Hepatocyte (in vitro differentiated cells): ENCODE measurements at places on chromosomes 1 and 21. TPM values are rescaled to one million over a fixed set of nuclear protein-coding genes. Genes with fewer than 3 reads are reported as not detected.

GRCh38 chr21:42781971-42782722 lies 97.2 kb downstream of the WDR4 start:
- DNase-seq = no peak

DNA sequence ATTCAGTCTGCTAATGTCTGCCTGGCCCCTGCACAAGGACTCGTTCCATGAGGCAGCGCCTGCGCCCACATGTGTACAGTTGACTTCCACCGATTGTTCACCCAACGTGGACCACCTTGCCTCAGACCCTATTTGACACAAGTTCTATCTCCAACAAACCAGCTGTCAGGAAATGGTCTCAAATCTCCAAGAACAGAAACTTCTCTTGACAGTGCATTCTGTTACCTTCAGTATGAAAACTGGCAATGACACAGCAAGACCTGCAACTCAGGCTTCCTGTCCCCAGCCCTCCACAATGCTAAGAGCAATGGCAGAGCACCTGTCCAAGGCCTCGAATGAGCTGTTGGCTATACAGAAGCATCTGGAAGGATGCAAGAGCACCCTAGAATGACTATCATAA lies 102.3 kb upstream of the CLDN14 start:
- DNase-seq = no peak

Gene CASZ1
- total RNA-seq = 3.6 and 6.5 TPM in 2 replicates

- no peak for DNase-seq
Observed at GRCh38 chr1:3074800-3075199, 5.8 kb downstream of the PRDM16 start.

- no peak for DNase-seq
Observed at GRCh38 chr1:89391686-89392085, 27.8 kb downstream of the GBP6 start.

DNA sequence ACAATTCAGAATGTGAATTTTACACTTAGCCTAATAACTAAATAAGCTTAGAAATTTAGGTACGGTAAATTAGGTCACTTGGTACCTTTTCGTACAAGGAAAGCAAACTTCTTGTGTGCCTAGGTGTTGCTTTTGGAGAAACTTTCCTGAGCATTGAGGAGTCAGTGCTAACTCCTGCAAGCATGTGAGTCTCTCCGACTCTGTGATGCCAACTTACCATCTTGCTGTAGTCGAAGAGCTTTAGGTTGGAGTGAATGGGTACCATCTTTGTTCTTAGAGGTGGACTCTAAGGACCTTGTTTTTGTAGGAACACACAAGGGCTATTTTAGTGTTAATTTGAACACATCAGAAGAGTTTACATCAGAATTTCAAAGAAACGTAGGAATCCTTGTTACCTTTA lies 688.9 kb downstream of the USP25 start:
- no peak for DNase-seq

DNA sequence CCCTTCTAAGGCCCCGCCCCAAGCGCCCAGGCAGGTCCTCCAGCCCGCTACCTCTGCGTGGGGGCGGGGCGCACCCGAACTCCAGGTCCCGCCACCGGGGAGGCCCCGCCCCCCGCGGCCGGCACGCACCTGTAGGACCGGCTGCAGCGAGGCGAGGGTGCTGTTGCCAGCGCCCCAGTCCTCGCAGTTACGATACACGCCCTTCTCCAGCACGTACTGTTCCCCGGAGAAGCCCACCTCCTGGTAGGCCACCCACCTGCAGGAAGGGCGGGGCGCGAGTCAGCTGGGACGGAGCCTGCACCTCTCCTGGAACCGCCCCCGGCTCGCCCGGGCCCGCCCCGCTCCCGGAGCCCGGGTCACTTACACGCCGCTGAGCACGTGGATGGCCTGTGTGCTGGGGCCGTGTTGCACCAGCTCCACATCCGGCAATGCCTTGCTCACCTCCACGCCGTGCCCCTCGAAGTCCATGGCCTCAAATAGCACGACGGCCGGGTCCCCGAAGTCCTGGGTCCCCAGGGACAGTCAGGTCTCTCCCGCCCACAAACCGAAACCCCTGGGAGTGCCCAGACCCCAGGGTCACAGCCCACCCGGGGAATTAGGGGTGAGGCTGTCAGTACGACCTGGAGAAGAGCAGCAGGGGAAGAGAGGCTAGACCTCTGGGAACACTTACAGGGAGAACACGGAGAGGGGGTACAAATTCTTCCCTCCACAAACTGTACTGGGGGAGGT lies 17.3 kb downstream of the CRYBG2 start:
- peak; percentile 95 for DNase-seq

DNA sequence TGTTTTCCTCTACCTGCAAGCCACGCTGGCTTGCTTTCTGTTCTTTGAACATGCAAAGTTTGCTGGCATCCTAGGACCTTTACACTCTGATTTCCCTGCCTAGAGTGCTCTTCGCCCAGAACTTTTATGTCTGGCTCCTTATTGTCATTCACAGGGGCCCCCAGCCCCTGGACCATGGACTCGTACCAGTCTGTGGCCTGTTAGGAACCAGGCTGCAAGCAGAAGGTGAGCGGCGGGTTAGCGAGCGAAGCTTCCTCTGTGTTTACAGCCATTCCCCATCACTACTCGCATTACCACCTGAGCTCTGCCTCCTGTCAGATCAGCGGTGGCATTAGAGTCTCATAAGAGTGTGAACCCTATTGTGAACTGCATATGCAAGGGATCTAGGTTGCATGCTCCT lies 73.0 kb downstream of the ATG4C start:
- DNase-seq = no peak

Gene SLC27A3
- total RNA-seq = 21.5 and 22.8 TPM in 2 replicates

Gene TMOD4
- total RNA-seq = not detected in 2 replicates

GRCh38 chr1:96510911-96511310 lies 210.7 kb upstream of the PTBP2 start:
- no peak for DNase-seq

- DNase-seq = no peak
Observed at GRCh38 chr21:40546647-40547046, 300.3 kb downstream of the DSCAM start.

GRCh38 chr21:41802684-41803083 lies 35.8 kb upstream of the RIPK4 start:
- no peak for DNase-seq

DNA sequence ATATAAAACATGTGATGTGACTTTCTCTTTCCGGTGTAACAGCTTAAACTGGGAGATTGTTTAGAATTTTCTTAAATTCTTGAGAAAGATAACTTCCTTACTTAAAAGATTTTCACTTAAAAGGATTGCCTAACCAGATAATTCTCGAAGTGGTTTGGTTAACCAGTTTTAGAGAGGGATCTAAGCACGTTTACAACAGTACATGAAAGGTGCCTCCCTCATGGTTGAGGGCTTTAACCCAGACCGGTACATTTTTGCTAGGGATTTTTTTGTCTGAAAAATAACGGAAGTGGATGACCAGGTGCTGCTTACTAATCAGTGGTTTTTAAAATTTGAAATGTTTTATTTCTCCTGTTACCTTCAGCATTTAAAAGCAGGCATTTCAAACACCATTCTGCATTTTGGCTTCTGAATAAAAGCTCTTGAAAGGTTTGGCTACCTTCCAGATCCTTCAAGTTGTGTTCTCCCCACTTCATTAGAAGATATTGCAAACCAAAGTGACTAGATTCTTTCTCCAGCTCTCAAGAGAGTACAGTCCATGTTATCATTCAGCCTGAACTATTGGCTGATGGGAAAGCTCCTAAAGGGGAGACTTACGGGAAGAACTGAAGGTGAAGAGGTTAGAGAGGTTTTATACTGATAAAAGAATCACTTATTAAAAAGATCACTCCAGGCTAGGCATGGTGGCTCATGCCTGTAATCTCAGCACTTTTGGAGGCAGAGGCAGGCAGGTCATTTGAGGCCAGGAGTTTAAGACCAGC lies 12.8 kb downstream of the S100PBP start:
- DNase-seq = no peak

Gene MROH9
- total RNA-seq = 0.23 TPM in 1 of 2 replicates, not detected in the other

- peak; percentile 25 for DNase-seq
Observed at GRCh38 chr1:244821134-244821533, 14.3 kb upstream of the COX20 start.

Gene KCNK2
- 4.1 and 4.7 TPM in 2 replicates for total RNA-seq

Gene C1orf94
- not detected in 2 replicates for total RNA-seq

GRCh38 chr1:70518106-70518505 lies 107.0 kb downstream of the CTH start:
- DNase-seq = no peak

DNA sequence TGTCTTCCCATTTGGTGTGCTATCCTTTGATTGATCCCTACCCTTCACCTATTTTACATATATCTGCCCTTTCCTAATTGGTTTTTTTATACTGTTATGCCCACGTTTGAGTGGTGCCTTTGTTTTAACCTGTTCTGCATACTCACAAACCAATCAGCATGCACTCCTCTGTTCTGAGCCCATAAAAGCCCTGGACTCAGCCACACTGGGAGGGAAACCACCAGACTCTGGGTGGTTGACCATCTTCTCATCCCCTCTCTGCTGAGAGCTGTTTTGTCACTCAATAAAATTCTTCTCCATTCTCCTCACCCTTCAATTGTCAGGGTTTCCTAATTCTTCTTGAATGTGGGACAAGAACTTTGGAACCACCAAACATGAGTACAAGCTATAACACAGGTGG lies 989.8 kb downstream of the ADGRL2 start:
- DNase-seq = no peak

DNA sequence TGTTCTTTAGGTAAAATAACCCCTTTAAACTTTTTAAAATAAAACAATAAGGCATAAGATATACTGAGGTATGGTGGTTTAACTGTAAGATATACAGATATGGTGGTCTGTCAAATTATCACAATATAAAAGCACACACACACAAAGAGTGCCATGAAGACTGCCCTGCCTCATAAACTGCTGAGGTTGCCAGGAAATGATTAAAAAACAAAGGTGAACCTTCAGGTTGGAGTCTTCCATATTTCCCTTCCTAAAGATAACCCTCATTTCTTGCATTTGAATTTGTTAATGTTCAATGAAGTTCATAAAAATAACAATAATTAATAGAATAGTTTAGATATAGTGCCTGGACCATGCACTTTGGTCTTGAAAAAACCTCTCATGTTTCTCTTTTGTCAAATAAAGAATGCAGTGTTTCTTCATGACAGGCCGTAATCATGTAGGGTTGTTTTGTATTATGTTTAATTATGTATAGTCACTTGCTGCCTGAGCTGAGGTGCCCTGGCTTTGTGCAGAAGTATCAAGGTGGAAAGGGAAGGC lies 123.6 kb upstream of the B3GALT2 start:
- no peak for DNase-seq

Gene ESPN
- 21.4 and 31.1 TPM in 2 replicates for total RNA-seq

DNA sequence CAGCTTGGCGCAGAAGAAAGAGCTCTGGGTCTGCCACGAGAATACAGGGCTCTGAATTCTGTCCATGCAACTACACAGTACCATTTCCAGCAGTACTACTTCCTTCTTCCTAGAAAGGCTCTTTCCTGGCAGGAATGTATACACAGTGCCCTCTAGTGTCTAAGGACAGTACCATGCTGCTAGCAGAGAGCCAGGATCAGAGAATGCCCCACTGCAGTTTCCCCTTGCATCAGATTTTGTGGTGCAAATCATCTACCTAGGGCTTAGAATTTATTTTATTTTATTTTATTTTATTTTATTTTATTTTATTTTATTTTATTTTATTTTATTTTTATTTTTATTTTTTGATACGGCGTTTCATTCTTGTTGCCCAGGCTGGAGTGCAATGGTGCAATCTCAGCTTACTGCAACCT lies 50.8 kb downstream of the PAX7 start:
- peak; percentile 79 for DNase-seq

DNA sequence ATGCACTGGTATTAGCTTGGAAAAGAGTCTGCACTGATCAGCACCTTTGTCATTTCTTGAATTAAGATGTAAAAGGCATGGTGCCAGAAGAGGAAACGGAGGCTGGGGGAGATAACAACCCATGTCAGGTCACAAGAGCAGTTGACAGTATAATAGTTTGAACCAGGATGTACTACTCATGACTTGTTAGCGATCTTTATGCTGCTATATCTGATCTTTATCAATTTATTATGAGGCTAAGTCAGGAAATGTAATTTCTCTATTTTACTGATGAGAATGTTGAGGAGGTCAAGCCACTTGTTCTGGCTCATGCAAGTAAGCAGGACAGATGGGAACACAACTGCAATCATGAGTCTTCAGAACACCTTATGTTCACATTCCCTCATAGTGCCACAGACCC lies 41.4 kb downstream of the RGS5 start:
- no peak for DNase-seq

- DNase-seq = no peak
Observed at GRCh38 chr1:36175137-36176095, 19.5 kb downstream of the MAP7D1 start.

DNA sequence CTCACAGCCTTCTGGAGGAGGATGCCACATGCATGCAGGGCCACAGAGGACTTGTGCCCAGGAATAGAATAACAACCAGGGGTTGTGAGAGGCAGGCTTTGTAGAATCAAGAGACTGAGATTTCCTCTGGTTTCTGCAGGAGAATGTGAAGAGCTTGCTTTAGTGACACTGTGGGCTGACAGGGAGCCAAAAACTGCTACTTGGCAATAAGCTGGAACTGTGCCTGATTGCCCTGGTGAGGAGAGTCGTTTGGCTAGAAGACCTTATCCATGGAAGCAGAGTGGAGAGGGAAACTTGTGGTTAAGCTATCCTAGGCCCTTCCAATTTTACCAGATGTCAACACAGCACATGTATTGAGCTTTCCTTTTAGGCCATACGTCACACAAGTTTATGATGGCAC lies 902.1 kb downstream of the MRPL39 start:
- no peak for DNase-seq

DNA sequence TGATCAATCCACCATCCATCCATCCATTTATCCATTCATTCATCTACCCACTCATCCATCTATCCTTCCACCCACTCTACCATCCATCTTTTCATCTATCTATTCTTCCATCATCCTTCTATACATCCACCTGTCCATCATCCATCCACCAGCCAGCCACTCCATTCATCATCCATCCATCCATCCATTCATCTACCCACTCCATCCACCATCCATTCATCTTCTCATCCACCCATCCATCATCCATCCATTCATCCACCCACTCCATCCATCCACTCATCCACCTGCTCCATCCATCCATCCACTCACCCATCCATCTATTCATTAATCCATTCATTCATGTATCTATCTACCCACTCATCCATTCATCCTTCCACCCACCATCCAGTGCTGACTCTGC lies 127.9 kb upstream of the TMPRSS2 start:
- no peak for DNase-seq

Gene LCE1D
- not detected in 2 replicates for total RNA-seq

- DNase-seq = no peak
Observed at GRCh38 chr1:5340560-5341130, 651.6 kb downstream of the NPHP4 start.

GRCh38 chr1:62585469-62586155 lies 11.7 kb upstream of the ANGPTL3 start:
- no peak for DNase-seq

Gene PLCH2
- 0.48 and 1.3 TPM in 2 replicates for total RNA-seq
